ENCODE measurements at places on chromosomes 5 and 9.

GRCh38 chr5:1944408-1944807 lies 61.7 kb upstream of the IRX4 start:
- no peak for DNase-seq

GRCh38 chr9:4489919-4490704 lies at the start of gene SLC1A1:
Gene SLC1A1 (plus strand): TSS chr9:4490468. CDS start chr9:4490680, 212 bp downstream.
- DNase-seq: no peak

GRCh38 chr5:112849912-112850311 lies 11.2 kb upstream of the SRP19 start:
- no peak for DNase-seq

DNA sequence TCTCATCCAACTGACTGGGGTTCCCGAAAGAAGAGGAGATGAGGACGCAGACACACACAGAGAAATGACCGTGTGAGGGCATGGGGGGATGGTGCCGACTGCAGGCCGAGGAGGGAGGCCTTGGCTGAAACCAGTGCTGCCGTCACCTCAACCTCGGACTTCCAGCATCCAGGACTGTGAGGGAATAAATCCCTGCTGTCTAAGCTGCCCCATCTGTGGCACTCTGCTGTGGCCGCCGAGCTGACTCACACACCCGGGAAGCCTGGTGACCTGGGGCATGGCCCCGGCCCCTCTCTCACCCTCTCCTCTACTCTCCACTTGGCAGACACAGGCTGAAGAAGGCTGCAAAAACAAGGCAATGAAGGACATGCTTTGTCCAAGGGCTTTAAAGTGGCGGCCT lies 4.4 kb upstream of the COL5A1 start:
- no peak for DNase-seq

DNA sequence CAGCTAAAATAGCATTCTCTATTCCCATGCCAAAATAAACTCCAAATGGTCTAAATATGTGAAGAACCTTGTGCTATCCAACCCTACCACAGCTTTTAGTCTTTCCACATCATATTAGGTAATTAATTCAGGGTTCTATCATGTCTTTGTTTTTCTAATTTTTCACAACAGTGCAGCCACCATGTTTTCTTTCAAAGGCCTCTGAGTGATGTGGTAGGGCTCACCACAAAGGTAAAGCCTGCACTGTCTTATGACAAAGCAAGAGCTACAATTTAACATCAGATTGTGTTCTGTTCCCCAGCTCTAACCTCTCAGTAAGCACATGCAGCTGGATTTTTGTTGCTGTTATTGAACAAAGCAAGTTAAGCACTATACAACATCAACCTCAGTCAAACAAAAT lies 52.4 kb downstream of the MEF2C start:
- DNase-seq: no peak

- DNase-seq: peak; percentile 66
Measured at GRCh38 chr5:119398727-119399466, 43.1 kb downstream of the TNFAIP8 start.

DNA sequence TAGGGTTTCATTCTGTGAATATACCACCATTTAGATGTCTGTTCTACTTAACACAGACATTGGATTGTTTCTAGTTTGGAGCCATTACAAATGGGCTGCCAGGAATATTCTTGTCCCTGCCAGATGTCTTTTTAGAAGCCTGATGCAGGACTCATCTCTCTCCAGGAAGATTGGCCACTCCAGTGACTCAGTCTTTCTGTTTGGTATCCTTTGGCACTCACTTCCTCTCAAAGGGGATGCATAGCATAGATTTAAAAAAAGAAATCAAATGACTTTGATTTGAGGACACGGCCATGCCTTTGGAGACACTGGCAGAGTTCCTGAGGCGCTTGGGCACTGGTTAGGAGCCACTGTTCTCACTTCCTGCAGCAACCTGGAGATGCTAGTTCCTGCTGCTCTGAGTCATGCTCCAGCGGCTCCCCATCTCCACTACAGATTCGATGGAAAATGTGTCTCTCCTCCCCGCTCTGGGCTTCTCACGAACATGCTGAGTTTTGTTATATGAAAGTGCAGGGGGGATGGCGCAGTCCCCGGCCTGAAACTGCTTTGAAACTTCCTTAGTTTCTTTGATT lies 3.5 kb upstream of the ZNF366 start:
- peak; percentile 48 for DNase-seq

- DNase-seq: no peak
Measured at GRCh38 chr5:138752341-138752950, 779 bp upstream of the CTNNA1 start.

GRCh38 chr9:77021291-77021894 lies 1.9 kb downstream of the FOXB2 start:
- DNase-seq: no peak
